ENCODE measurements at places on chromosomes 4 and X.
A peak's percentile ranks its signal among the peaks of the same experiment; 100 is the strongest.

DNA sequence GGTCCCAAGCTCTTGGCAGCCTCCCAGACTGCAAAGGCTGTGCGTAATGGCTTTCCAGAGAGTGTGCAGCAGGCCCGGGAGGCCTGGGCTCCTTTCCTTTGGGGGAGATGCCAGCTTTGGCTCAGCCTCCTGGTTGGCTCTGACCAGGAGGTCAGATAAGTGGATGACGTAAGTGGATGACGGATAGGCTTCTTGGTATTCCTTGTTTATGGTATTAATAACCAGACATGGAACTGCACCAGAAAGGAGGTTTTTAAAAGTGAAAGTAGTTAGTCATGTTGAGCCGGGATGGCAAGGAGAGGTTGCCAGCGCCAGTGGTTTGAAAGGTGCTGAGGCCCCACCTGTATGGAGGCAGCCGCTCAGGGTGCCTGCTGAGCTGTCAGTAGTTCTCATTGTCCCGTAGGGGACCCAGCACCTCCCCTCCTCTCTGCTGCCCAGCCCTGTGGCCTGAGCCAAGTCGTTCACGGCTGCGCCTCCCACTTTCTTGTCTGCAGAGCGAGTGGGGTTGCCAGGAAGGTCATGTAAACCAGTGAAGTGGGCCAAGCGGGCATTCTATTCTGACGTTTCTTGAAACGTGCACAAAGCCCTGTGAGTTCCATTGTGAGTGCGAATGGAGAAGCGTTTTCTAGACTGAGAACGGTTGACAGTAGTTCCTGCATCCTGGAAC is 28.7 kb upstream of the STOX2 start:
- DNase-seq, result no peak

DNA sequence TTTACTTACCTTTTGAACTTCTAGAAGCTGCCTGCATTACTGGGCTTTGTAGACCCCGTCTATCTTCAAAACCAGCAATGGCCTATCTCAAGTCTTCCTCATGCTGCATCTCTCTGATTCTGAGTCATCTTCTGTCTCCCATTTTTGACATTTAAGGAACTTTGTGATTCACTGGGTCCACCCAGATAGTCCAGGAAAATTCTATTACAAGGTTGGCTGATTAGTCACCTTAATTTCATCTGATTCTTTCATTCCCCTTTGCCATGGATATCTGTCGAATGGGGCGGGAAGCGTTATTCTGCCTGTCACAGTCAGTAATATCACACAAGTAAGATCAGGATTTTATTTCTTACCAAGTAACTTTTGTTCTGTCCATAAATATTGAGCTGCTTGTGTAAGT is 618.0 kb downstream of the CCSER1 start:
- DNase-seq, result no peak

- DNase-seq, result no peak
These were observed 24.4 kb downstream of the RELL1 start for GRCh38 chr4:37661772-37662171.

DNA sequence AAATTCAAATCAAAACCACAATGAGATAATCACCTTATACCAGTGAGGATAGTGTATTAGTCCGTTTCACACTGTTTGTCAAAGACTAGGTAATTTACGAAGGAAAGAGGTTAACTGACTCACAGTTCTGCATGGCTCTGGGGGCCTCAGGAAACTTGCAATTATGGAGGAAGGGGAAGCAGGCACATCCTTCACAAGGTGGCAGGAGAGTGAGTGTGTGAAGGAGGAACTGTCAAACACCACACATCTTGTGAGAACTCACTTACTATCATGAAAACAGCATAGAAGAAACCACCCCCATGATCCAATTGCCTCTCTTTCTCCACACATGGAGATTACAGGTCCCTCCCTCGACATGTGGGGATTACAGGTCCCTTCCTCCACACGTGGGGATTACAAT is 54.7 kb upstream of the TRPC5 start:
- DNase-seq, result no peak

DNA sequence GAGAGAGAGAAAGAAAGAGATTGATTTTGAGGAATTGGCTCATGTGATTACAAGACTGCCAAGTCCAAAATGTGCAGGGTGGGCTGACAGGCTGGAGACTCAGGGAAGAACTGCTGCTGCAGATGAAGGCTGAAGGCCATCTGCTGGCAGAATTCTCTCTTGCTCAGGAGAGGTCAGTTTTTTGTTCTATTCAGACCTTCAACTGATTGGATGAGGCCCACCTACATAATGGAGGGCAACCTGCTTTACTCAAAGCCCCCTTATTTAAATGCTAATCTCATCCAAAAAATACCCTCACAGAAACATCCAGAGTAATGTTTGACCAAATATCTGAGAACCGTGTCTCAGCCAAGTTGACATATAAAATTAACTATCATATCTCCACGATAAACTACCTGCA is 38.2 kb upstream of the MAMLD1 start:
- DNase-seq, result no peak

- peak; percentile 12 for DNase-seq
These were observed 342 bp downstream of the EOLA2 start for GRCh38 chrX:149937871-149938426.

DNA sequence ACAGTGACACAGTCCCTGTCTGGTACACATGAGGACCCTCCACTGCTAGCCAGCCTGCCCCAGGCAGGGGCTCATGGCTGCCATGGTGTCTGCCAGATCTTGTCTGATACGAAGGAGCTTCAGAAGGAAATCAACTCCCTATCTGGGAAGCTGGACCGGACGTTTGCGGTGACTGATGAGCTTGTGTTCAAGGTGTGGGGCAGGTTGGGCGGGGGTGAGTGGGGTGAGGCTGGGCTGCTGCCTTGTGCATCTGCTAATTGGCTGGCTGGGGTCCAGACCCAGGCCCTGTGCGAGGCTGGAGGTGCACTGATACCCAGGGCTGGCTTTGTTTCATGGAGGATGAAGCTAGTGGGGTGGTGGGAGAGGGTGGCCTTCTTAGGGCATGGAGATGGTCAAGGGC is 13.8 kb downstream of the CCDC22 start:
- no peak for DNase-seq

- peak; percentile 99 for DNase-seq
These were observed at the start of the genes ABHD18 and MFSD8 for GRCh38 chr4:127965062-127965802. Gene ABHD18 (plus strand): TSS chr4:127965406. CDS start chr4:127982956, 17,550 bp downstream. Gene MFSD8 (minus strand): TSS chr4:127965173. CDS start chr4:127965133, 40 bp downstream.

- DNase-seq, result no peak
These were observed 12.2 kb upstream of the CDK16 start for GRCh38 chrX:47206316-47206715.

GRCh38 chrX:65634732-65635131 is 32.7 kb upstream of the MSN start:
- DNase-seq, result no peak

DNA sequence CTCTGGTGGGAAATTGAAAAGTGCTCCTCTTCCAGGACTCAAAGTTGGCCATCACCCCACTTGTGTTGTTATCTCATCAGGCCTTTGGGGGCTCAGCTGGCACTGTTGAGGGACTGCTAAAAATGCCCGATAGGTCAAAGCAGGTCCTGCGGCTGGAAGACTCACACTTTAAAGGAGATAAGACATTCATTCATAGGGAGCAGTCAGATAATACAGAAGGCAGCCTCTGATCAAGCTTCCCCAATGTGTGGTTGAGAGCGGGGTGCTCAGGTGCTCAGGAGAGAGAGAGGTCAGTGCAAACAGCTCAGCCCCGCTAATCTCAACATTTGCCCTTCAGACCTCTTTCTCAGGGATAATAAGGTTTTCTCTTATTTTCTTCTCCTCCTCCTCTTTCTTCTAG is 70.3 kb downstream of the TMEM154 start:
- DNase-seq, result no peak

DNA sequence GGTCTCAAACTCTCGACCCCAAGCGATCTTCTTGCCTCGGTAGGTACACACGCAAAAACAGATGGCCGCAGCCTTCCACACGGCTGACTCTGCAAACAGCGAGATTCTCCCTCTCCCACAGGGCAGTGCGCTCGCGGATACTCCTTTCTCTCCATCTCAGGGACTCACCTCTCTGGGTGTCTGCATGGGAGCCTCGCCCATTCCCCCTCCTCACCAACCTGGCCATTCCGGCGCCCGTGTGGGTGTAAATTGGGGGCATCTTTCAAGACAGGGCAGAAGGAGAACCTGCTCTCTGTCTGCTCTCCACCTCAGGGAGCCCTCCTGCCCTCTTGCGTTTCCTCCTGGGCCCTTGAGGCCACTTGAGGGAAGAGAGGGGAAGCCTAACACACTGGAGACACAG is 4.4 kb downstream of the CTAG2 start:
- DNase-seq, result no peak

- no peak for DNase-seq
These were observed 36.3 kb downstream of the ARAP2 start for GRCh38 chr4:36207831-36208520.

DNA sequence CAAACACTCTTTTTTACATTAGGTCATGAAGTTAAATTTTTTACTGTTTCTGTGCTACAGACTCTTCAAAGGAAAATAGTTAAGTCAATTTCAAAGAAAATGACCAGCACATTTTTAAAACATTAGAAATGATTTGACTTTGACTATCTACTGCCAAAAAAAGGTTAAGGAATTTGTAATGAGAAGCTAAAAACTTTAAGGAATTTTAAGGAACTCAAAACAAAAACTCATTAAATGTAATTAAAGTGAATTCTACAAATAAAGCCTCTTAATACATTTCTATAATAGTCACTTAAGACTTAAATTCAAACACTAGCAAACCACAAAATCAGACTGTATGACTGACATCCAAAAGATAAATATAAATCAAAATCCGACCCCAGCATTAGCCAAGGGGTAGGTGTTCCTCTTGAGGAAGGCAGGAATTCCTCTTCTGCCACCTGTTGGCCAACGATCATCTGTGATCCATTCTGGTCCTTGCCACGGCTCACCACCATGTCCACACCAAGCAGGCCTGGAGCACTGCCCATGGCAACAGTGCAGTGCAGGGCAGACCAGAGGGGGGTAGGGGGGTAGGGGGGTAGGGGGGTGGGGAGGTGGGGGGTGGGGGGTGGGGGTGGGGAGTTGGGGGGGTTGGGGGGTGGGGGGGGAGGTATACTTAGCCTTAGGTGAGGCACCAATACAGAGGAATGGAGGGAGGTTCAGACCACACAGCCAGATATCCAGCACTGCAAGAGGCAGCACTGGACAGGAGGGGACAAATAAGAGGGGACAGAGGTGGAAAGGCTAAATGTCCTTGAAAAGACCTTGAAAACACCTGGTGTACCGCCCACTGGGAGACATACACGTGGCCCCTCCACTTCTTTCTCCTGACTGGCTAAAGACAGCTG is 287.4 kb downstream of the CHIC1 start:
- no peak for DNase-seq

GRCh38 chr4:82599336-82599735 is 37.5 kb upstream of the TMEM150C start:
- no peak for DNase-seq

DNA sequence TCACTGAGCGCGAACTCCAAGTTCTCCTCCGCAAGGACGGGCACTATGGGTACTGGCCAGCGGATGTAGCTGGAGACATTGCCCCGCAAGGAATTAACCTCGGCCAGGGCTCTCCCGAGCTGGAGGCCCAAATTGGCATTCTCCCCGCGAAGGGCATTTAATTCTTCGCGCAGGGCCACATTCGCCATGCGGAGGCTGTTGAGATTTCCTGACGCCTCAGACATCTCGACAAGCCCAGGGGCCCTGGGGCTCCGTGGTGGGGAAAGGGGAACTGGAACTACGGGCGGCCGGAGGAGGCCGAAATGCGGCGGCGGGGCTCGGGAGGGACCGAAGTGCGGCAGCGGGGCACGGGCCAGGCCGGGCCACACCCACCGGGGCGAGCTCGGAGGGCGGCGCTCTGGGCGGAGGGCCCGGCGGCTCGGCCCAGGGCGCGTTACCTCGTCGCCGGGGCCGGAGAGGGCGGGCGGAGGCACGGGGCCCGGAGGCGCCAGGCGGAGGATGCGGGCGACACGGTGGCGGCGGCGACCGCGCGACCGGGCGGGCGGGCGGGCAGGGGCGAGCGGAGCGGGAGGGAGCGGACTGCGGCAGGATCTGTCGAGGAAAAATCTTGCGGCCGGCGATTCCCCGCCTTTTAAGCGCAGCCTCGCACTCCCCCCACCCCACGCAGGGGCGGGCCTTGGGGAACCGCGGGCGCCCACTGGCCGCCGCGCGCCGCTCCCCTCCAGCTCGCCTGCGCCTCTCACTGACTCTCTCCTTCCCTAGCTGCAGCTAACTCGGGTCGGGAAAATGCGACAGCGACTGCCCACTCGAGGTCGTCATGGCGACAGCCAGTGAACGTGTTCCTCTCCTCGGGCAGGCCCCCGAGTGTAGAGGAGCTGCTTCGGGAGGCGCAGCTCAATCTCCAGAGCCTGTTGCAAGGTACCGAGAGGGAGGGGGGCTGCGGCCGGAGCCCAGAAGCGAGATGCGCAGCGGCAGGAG is at the start of gene RTL5:
TSS of gene RTL5 (minus strand) at position 599 of the 978 bp plus-strand sequence.
- DNase-seq, result peak; percentile 71
